ENCODE measurements at places on chromosomes 11 and 22. TPM values are rescaled to one million over a fixed set of nuclear protein-coding genes. Genes with fewer than 3 reads are reported as not detected.

Gene FGF4
- 0.03 TPM for polyA plus RNA-seq

Gene HMGXB4
- 7.2 TPM for polyA plus RNA-seq

Gene CDC42BPG
- polyA plus RNA-seq = 12.1 TPM

Gene B4GALNT4
- polyA plus RNA-seq = 23.8 TPM

Gene OR2AG2
- not detected for polyA plus RNA-seq

Gene RPS6KA4
- 27.5 TPM for polyA plus RNA-seq

Gene BTG4
- polyA plus RNA-seq = not detected

Gene RCOR2
- polyA plus RNA-seq = 5.0 TPM

Gene APOL6
- 30.5 TPM for polyA plus RNA-seq

Gene EHF
- 7.3 TPM for polyA plus RNA-seq

Gene SLC22A8
- polyA plus RNA-seq = 0.09 TPM

Gene SLC22A6
- not detected for polyA plus RNA-seq

Gene UBASH3B
- 2.1 TPM for polyA plus RNA-seq

Gene SPDYC
- 0.13 TPM for polyA plus RNA-seq

Gene C11orf87
- 0.01 TPM for polyA plus RNA-seq

Gene PRAME
- not detected for polyA plus RNA-seq

Gene MYBPC3
- polyA plus RNA-seq = not detected

Gene SDF2L1
- 59.2 TPM for polyA plus RNA-seq

Gene CASP1
- polyA plus RNA-seq = 102 TPM

Measured in small intestine (tissue), 16 donors.